NCI-H526 treated with DMSO at 0.1 percent for 48 hours (cell line): ENCODE measurements at places on chromosomes 3 and 15.

- DNase-seq: no peak
Observed at GRCh38 chr15:74396445-74397238, 29.2 kb upstream of the CYP11A1 start.

DNA sequence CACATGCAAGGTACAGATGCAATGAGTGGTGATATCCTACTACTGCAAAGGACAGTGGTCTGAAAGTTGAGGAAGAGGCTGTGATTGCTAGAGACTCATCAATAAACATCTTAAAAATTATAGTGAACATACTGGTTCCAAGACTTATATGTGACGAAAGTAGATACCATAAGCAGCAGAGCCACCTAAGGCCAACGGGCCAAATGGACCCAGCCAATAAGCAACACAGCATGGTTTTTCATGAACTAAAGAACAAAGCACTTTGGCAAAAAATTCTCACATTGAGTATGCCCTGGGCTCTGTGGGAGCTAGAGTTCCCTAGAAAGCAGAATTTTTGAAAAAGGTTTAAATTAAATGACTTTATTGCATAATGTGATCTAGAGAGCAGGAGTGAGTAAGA is 272.1 kb downstream of the SI start:
- no peak for DNase-seq

- no peak for DNase-seq
Observed at GRCh38 chr3:179932674-179933073, 104.1 kb downstream of the PEX5L start.

DNA sequence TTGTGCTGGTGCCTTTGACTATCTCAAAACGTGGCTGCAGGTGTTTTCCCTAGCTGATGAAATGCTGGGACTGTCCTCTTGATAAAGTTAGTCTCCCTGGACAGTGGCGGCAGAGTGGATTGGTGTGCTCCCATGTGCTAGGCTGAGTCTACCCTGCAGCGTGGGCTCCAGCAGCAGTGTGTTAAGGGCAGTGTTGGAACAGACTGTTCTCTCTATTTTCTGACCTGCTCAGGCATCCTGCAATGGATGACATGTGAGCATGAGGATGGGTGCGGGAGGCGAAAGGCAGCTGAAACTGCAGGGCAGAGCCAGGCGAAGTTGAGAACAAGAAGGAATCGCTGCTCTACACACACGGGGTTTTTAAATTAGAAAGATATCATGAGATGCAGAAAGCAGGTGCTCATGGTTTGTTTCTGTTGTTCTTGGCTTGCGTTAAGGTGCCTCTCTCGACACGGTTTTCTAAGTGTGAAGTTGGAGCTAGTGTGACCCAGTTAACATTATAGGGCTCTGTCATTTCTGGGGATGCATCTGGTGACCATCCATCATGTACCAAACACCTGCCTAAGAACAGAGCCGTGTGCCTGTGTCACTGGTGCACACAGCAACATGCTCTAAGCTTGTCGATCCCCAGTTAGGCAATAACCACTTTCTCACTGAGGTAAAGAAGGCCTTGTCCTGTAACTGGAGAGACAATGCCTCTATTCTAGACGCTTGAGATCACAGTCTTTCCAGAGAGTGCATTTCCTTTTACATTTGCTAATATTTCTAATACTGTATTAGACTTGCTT is 44.3 kb downstream of the SLCO3A1 start:
- DNase-seq: no peak

DNA sequence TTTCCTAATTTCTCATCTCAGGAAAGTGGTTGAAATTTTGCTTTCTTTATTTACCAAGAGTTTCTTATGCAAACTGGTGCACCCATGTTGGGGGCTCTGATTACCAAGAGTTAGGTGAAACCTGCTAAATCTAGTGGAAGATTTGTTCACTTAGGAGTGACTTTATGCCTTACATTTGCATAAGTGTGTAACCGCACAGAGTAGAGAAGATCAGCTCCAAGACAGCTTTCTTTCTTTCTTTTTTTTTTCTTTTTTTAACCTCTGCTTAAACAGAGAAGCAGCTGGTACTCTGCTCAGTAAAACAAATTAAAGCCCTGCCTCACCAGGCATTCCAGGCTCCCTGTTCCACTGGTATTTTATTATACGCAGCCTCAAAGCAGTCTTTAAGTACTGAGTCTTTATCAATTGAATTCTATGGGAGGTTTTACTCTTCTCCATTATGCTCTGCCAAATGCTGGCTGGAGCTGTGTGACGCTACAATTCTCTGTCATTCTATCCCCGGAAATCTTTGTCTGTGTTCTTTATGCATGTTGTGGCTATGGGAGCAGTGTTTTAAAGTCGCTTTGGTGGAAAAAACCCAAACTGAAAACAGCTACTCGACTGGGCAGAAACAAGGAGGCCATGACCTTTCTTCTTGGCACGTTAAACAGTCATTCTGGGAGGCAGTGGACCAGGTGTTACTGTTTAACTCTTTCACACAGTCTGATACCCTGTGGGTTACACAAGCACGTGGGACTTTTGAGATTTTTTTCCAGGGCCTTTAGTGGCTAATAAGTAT is 55.2 kb upstream of the GBE1 start:
- DNase-seq: no peak

- no peak for DNase-seq
Observed at GRCh38 chr3:126208182-126208581, 27.8 kb upstream of the ALDH1L1 start.

DNA sequence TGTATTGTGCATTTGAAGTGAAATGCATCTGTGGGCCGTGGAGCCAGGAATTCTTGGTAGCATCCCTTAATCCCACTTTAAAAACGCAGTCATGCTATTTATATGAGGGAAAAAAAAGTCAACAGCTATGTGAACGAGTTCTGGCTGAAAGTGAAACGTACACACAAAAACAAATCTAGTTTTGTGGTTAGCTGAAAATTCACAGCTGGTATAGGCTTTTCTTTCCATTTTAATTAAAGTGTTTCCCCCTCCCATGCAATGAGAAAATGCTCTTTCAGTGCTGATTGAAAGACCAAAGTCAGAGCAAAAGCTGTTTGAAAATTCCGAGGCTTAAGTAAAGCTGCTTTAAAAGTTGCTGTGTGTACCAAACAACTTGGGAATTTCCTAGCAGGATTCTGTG is 297.4 kb downstream of the PLCL2 start:
- DNase-seq: no peak

DNA sequence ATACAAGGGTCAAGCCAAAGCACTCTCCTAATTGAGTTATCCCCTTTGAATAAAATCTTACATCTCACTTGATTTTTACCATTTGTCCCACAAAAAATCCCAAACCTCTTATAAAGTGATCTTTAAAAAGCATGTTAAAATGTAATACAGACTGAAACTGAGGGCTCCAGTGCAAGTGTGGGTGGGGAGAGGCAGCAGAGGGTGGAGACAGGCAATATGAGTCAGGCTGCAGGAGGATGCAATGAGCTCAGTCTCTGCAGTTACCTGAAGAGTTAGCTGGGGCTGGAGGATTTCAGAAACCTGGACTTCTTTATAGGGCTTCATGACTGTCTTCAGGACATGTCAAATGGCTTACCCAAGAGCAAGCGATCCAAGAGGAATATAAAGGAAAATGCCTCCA is 14.2 kb upstream of the COLQ start:
- no peak for DNase-seq

DNA sequence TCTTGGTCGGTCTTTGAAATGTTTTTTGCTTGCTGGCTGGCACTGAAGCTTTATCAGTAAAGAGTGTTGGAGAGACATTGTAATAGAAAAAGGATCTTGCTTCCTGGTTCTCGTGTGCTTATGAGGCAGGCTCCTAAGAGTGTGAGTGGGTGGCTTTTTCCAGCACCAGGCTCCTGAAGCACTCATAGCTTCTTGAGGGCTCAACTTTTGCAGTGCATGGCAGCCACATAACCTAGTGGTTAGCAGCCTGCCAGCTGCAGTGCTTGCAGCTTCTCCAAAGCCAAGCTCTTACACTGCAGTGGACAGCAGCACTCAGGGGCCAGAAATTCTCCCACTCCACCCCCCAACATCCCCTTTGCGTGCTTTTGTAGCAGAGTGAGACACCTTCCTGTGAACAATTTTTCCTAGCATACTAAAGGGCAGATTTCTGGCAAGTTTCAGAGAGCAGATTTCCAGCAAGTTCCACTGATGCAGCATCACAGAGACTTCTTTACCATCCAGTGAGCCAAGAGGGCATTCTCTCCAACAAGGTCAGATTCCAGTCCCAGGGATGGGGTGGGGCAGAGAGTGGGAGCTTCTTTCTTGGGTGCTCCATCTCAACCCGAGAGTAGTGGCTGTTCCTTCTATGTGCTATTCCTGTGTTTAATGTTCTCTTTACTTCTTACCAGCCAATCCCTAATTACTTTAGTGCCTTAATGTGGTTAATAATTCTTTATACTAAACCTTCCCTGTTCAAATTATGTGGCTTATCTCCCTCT is 15.8 kb upstream of the ARHGEF26 start:
- DNase-seq: no peak

GRCh38 chr3:151203051-151203420 is at the start of gene GPR171:
Gene GPR171 (minus strand): TSS chr3:151203216. CDS start chr3:151199386, 3,830 bp downstream.
- no peak for DNase-seq

DNA sequence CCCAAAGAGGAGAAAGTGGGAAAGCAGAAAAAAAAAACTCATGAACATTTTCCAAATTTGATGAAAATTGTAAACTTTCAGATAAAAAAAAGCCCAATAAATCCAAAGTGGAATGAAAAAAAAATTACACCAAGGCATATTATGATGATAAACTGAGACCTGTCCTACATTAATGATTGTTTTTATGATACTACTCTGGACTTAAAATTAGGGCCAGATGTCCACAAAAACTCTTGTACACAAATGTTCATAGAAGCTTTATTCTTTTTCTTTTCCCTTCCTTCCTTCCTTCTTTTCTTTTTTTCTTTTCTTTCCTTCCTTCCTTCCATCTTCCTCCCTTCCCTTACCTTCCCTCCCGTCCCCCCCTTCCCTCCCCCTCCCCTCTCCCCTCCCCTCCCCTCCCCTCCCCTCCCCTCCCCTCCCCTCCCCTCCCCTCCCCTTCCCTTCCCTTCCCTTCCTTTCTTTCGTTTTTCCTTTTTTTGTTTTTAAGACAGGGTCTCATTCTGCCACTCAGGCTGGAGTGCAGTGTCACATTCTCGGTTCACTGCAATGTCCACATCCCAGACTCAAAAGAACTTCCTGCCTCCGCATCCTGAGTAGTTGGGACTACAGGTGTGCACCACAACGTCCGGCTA is 243.9 kb downstream of the MEIS2 start:
- DNase-seq: no peak

- DNase-seq: peak; percentile 87
Observed at GRCh38 chr3:124834723-124835718, 52.1 kb downstream of the ITGB5 start.

DNA sequence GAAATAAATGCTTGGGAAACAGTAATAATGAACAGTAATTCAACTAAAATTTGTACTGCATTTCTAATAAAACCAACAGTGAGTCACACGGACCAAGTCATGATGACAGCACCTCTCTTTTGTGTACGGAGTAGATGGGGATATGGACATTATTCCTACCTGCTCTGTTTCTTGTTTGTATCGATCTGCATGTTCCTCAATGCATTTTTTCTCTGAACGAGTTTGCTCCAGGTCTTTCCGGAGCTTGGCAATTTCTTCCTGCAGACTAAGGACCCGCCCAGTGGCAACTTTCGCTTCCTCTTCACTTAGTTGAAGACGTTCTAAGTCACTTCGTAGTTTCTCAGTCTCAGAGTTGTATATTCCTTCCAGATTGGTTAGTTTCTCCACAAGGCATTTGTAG is 74.4 kb upstream of the MYO5C start:
- no peak for DNase-seq

DNA sequence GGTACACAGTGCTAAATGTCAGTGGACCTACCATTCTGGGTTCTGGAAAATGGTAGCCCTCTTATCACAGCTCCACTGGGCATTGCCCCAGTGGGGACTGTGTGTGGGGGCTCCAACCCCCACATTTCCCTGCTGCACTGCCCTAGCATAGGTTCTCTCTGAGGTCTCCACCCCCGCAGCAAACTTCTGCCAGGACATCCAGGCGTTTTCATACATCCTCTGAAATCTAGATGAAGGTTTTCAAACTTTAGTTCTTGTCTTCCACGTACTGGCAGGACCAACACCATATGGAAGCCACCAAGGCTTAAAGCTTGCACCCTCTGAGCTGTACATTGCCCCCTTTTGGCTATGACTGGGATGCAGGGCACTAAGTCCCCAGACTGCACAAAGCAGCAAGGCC is 788.2 kb upstream of the ALCAM start:
- DNase-seq: no peak

- no peak for DNase-seq
Observed at GRCh38 chr15:85751291-85752123, 43.2 kb downstream of the KLHL25 start.

DNA sequence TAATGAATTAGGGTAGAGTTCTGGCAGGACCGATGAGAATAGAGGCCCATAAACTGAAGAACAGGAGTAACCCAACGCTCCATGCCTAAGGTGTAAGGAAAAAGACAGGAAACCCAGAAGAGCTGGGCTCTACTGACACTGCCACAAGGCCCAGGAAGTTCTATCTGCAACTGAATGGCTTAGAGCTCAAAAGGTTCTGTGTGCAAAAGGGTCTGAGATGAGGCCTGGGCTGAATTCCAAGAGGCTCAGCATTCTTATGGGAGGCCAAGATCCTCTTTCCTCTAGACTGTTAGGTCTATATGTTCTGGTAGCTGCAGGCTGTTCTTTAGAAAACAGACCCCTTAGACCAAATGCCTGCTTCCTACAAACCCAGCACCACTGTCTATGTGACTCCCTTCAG is 30.5 kb upstream of the PRSS50 start:
- DNase-seq: no peak

- DNase-seq: no peak
Observed at GRCh38 chr15:87743562-87743961, 513.0 kb downstream of the NTRK3 start.

DNA sequence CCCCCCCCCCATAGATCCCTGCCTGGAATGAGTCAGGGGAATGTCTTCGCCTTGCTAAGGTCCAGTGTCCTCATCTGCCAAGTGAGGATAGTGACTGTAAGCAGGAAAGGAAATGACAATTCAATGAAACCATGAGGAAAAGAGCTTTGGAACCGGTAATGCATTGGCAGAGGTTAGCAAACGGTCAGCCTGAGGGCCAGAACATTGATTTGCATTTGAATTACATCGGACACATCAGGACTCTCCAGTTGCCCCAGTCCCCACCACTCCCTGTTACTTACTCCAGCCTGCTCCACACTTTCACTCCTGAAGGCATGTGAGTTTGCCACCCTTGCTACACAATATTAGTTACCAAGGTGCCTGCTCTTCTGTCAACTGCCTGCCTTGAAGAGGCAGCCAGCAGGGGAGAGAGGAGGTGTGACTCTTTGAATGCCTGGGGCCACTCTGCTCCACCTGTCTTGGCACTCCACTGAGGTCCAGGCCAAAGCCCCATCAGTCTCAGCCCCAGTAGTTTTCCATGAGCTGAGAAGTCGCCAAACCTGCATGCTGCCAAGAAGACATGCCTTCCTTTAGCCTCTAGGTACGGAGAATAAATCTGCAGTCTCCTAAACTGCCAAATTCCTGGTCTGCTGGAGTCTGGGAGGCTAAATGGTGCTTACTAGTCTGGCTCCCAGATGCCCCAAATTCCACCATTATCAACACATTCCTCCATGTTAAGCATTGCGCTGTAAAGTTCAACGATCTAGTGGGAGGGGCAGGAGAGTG is 191.7 kb upstream of the TLE3 start:
- no peak for DNase-seq

- no peak for DNase-seq
Observed at GRCh38 chr3:74532446-74532845, 82.0 kb downstream of the CNTN3 start.
